ENCODE measurements at places on chromosomes 5 and 9.

GRCh38 chr5:129945028-129945427 is 40.8 kb downstream of the CHSY3 start:
- DNase-seq = no peak

GRCh38 chr5:114838937-114839336 is 330.8 kb downstream of the TRIM36 start:
- DNase-seq = no peak

GRCh38 chr5:177382423-177383029 is 1.7 kb upstream of the SLC34A1 start:
- DNase-seq = peak; percentile 37

DNA sequence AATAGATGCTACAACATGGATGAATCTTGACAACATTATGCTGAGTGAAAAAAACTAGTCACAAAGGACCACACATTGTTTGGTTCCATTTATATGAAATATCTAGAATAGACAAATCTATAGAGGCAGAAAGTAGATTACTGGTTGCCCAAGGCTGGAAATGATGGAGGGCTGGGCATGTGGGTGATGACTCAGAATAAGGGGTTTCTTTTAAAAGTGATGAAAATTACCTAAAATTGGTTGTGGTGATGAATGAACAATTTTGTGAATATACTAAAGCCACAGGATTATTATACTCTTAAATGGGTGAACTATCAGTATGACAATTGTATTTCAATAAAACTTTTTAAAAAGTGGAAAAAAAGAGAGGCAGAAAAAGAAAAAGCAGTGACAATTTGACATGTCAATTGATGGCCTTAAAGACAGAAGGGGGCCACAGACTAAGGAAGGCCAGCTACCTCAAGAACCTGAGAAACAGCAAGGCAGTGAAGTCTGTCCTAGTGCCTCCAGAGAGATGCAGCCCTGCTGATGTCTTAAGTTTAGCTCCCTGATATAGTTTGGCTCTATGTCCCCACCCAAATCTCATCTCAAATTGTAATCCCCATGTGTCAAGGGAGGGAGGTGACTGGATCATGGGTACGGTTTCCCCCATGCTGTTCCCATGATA is 182.7 kb downstream of the PIK3R1 start:
- no peak for DNase-seq

- DNase-seq = no peak
Observed at GRCh38 chr5:136054142-136055019, 25.6 kb downstream of the TGFBI start.

DNA sequence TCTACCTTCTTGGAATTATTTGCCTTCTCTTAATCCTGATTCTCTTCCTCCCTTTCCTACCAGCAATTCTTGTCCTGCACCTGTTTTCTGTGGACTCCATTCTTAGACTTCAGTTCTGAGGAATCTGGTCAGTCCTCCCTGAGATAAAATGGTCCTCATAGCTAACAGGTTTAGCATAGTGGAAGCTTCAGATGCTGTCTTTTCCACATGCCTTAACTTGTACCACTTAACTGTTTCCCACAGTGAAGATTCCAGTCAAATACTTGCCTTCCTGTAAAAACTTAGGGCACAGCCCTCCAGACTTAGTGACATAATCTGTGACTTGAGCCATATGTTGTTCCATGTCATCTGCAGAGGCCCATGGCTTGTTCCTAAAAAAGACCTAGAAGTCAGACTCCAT is 261.3 kb downstream of the CWC27 start:
- no peak for DNase-seq

DNA sequence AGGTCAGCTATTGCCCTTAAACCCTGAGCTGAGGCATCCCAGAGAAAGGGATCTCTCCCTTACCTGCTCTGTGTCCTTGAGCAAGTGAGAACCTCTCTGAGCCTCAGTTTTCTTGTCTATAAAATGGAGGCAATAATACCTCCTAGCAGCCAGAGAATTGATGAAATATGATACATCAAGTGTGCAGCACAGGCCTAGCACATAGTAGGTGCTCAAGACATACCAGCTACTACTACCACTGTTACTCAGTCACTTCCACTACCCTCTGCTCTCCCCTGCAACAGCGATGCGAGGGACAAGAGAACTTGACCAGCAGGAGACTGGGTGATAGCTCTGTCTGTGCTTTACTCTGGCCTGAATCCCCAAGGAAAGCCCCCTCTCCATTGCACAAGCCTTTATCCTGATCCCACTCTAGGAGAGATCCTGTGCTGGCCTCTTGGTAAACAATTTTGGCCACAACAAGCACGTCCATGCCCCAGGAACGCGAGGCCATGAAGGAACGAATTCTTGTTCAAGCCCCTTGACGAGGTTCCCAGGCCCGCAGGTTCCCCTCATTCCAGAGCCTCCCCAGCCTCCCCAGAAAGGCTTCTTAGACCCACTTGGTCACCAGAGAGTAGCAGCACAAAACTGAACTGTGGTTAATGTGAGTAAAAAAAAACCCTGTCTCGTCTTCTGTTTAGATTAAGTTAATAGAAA is 39.4 kb downstream of the LRSAM1 start:
- DNase-seq = no peak

GRCh38 chr9:76216161-76216649 is 178.0 kb downstream of the RFK start:
- no peak for DNase-seq

DNA sequence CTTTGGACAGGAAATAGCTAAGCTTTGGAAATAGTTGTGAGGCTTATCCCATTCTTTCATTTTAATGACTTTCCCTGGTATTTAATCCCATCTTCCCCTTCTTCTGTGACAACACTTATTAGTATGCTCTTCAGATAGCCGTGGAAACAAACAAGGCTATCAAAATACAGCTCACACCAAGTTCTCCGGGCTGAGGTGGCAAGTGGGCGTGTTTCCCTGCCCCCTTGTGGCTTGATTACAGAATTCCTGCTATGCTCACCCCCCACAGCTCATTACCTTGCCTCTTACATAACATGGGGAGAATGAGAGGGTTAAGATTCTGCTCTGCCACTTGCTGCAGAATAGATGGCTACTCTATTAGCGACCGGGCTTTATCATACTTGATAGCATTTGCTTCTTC is 437.1 kb upstream of the TLE4 start:
- no peak for DNase-seq

DNA sequence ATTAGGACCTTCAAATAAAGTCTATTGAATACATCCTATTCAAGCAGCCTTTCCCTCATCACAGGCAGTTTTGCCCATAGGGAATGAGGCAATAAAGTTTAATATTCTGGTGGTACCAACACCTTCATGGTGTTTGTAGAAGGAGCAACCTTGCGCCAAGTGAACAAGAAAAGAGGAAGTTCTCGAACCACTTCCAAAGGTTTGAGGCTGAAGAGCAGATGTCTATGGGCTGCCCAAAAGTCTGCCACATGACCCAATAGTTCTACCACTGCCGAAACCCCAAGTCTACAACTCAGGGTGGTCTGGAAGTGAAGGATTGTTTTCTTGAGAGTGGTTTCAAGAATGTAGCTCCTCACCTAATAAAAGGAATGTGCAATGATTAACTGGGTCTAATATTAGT is 123.1 kb downstream of the NPR3 start:
- DNase-seq = no peak

DNA sequence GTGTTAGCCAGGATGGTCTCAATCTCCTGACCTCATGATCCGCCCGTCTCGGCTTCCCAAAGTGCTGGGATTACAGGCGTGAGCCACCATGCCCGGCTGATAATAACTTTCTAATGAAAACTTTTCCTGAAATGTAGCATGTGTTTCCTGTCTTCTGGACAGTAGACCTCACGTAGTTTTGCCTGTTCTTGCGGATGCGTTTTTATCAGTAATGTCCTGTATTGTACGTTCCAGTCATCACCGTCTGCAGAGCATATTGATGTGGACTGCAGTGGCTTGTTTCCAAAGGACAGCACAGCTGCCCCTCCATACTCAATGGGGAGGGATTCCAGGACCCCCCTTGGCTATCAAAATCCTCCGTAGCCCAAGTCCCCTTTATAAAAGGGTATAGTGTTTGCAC is 12.8 kb downstream of the EXOC3 start:
- DNase-seq = no peak

GRCh38 chr5:125117566-125117965 is 371.1 kb upstream of the ZNF608 start:
- no peak for DNase-seq

DNA sequence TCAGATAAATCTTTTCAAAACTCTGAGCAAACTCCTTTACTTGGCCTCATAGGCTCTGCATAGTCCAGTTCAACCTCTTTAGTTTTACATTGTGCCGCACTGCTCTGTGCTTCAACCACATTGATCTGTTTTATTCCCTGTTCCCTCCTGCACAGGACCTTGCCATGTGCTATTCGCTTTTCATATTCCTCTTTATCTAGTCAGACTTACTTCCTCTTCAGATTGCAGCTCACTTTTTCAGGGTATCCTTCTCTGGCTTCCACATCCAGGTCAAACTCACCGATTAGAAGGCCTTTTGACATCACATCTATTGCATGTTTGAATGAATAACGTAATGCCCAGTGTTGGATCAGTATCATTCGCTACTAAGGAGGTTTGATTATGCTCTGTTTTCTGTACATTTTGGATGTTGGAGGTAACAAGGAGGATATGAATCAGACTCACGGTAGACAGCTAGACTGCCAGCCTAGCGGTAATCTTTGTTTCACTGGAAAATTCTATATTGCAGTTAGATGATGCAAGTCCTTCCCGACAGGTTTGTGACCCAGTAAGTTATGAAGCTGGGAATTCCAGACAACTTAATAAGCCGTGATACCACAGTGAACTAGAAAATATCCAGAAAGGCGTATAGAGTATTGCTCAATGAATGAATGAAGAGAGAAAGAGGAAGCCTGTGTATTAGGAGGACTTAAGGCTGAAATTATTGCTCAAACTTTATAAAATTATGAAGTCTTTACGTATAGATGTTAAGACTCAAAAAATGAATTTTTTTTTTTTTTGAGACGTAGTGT is 65.7 kb downstream of the IQGAP2 start:
- DNase-seq = no peak

DNA sequence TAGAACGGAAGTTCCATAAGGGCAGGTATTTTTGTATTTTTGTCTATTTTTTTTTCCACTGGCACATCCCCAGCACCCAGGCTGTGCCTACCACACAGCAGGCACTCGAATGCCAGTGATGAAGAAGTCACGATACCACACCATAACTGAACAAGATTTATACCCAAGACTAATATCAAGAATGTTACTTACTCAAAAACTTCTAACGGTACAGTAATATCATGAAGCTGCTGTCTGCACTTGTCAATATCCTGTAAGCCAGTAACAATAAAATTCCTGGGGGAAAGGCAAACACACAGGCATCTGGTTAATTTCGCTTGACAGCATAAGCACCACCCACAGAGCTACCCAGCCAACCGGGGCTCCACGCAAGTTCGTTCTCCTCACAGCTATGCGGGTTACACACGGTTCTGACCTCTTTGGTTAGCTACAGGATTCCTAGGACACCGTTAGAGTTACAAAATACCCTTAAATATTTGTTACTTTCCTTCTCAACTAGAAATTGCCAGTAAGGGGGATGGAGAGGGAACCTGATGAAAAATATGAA is 1.3 kb downstream of the MED10 start:
- DNase-seq = no peak

GRCh38 chr9:14654932-14655331 is 38.3 kb downstream of the ZDHHC21 start:
- DNase-seq = no peak

- no peak for DNase-seq
Observed at GRCh38 chr5:911601-912000, 18.9 kb downstream of the TRIP13 start.

DNA sequence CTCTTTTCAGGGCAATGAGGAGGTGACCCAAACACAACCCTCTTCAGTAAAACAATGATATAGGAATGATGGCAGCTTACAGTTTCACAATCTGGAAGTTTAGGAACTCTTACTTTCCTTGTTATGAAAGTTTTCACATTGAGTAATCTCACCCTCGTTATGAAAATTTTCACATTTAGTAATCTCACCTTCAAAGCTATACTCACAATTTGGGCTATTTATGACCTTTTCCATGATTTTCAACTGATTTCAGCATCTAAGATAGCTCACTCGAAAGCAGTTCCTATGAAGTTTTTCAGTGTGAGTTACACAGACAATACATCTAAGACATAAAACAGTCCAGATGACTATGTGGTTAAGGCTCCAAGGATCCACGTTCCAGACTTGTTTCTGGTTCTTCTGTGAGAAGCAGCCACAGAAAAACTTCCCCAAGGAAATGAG is 57.1 kb downstream of the FOXD1 start:
- DNase-seq = no peak

- DNase-seq = no peak
Observed at GRCh38 chr9:79014929-79015699, 556.7 kb upstream of the TLE4 start.

GRCh38 chr5:41156739-41157138 is 56.6 kb downstream of the C6 start:
- DNase-seq = no peak

GRCh38 chr9:134724912-134725604 is 83.5 kb downstream of the COL5A1 start:
- no peak for DNase-seq

DNA sequence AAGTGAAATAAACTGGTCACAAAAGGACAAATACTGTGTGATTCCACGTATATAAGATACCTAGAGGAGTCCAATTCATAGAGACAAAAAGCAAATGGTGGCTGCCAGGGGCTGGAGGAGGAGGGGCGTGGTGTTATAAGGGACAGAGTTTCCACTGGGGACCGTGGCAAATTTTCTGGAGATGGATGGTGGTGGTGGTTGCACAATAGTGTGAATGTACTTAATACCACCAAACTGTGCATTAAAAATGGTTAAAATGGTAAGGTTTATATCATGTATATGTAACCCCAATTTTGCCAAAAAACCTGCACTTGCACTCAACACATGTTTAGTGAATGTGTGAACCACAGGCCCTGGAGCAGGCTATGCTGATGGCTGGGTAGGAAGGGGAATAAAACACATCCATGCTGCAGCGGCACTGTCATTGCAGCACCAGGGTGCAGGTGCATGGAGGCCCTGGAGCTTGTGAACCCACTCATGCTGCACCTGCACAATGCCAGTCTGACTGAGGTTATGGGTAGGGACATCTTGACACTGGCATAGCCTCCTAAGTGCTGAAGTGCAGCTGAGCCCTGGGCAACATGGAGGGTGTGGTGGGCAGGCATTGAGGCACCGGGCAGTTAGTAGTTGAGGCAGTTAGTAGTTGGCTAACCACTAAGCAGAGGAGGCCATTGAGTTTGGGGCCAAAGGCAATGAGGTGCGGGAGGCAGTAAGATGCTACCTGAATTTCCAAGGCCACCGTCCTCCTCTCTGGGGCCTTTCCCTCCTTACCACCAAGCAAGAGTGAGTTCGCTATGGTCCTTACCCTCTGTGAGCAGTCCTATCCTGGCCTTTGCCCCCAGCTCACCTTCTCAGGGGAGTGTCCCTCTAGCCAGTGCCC is 3.5 kb upstream of the PHF2 start:
- DNase-seq = no peak

- no peak for DNase-seq
Observed at GRCh38 chr5:12367973-12368372, 463.7 kb upstream of the CTNND2 start.

- DNase-seq = no peak
Observed at GRCh38 chr5:112647428-112647827, 90.3 kb upstream of the APC start.
